ENCODE measurements at places on chromosomes 6 and 20. TPM values are rescaled to one million over a fixed set of nuclear protein-coding genes. Genes with fewer than 3 reads are reported as not detected.

DNA sequence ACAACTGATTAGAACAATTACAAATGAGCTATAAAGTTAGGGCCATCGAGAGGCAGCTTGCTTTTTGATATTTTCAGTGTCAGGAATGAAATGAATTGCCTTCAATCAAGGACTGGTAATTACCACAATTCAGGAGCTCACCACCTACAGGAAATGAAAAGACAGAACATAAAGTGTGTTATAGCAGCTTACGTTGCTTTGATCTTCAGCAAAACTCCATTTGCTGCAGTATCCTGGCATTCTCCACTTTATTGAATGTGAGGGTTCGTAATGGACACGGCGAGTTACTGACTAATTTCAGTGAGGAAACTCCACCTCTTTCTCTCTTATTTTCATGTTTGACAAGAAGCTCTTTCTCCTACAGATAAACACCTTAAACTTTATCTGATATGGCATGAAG lies 440.0 kb upstream of the HSF2 start:
- H3K27ac ChIP-seq, result no peak overlapping the region
- no peaks in the 10 kb centered on the region for H3K4me1 ChIP-seq
- no peak for DNase-seq

DNA sequence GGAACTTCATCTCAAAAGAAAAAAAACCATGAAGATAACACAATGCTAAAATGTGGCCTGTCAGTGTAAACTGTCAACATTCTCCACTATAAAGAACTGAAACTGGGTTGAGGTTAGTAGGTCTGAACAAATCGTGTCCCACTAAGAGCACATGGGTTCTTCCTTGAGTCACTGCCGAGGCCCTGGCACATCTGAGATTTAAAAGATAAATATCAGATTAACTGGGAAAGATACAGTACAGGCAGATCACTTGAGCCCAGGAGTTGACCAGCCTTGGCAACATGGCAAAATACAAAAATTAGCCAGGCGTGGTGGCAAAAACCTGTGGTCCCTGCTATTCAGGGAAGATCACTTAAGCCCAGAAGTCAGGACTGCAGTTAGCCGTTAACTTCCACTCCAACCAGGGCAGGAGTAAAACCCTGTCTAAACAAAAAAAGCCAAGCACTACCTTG lies 5.6 kb downstream of the EEF1A1 start:
- DNase-seq, result no peak
- peak overlapping the region; percentile 86 for H3K4me3 ChIP-seq
- peak overlapping the region; percentile 83 for H3K27ac ChIP-seq
- peaks cover 28% of the 10 kb centered on the region for H3K4me1 ChIP-seq
- H3K36me3 ChIP-seq, result peaks cover 36% of the 10 kb centered on the region

DNA sequence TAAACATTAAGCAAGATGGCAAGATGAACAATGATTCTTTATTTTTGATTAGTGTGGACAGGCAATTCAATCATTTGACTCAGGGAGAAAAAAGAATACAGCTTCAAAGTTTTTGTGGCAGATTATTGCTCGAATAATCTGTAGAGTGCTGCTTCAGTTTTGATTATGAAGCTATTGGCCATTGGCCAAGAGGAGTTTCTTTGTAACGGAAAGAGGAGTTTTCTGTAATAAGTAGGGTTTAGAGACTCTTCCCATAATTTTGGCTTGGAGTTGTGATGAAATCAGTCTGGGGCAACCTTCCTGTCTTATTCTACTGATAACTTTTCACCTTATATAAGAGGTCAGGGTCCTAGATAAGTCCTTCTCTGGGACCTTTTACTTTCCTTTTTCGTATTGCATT lies 256.7 kb upstream of the RAB32 start:
- no peaks in the 10 kb centered on the region for H3K36me3 ChIP-seq
- no peak overlapping the region for H3K4me3 ChIP-seq
- DNase-seq, result no peak
- H3K27ac ChIP-seq, result no peak overlapping the region
- H3K27me3 ChIP-seq, result no peaks in the 10 kb centered on the region

DNA sequence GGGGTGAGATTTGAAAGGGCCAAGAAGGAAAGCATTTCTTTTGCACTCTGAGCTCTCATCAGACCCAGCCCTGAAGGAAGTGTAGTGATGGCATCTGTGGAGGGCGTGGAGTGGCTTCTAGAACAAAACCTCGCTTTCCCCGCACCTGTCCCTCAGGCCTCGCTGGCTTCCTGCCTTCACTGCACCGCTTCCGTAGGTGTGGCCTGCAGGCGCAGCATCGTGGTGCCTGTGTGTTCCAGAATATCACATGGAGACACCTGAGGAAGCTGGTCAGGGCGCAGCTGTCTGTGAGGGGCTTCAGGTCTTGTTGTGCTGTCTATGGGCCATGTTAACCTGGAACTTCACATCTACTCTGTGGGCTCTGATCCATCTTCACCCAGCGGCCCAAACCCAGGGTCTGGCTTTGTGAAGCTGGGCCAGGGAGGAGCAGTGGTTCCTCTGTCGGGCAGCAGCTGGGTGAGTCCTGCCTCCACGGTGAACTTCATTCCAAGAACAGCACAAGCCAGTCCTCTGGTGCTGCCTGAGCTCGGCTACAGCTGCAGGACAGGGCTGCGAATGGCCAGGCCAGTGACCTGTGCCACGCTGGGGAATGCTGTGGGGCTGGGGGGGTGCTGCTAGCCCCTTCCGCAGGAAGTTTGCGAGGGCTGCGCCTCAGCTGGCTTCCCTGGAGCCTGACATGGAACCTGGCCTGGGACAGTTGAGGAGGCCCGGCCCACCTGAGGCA lies 40.9 kb downstream of the DSTN start:
- peaks cover 18% of the 10 kb centered on the region for H3K36me3 ChIP-seq
- H3K4me3 ChIP-seq, result no peak overlapping the region
- peak overlapping the region; percentile 74 for H3K27ac ChIP-seq
- no peak for DNase-seq

The ADAM33 gene
- 0.62 TPM for total RNA-seq

DNA sequence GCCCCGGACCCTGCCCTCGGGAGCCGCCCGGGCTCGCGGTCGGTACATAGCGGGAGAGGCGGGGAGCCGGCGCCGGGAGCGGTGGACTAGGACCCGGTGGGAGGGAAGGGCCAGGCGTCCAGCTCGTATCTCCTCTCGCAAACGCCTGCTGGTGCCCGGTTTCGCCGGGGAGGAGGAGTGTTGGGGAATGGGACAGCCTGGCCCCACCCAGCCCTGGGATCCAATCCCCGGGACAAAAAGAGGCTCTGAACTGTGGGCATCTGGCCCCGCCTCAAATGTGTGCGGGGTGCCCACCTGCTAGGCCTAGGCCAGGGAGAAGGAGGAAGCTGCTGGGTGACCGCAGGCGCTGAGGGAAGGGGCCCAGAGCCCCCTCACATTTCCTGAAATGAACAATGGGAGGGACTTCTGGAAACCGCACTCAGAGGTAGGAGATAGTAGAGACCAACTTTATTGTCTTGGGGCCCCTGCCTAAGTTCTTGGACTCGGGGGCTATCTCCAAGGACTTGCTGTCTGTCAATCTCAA lies at the start of gene KCNK17:
Gene KCNK17, minus strand, starts transcription at position 147 of the 523 bp plus-strand sequence. Its CDS starts 99 bp downstream, at position 48.
- H3K27ac ChIP-seq, result no peak within 1 kb of the TSS
- H3K36me3 ChIP-seq, result no peaks in the 10 kb centered on the region
- H3K4me3 ChIP-seq, result no peak within 1 kb of the TSS
- H3K27me3 ChIP-seq, result no peaks in the 10 kb centered on the region
- DNase-seq, result no peak

The HDGFL1 gene
- not detected for total RNA-seq

DNA sequence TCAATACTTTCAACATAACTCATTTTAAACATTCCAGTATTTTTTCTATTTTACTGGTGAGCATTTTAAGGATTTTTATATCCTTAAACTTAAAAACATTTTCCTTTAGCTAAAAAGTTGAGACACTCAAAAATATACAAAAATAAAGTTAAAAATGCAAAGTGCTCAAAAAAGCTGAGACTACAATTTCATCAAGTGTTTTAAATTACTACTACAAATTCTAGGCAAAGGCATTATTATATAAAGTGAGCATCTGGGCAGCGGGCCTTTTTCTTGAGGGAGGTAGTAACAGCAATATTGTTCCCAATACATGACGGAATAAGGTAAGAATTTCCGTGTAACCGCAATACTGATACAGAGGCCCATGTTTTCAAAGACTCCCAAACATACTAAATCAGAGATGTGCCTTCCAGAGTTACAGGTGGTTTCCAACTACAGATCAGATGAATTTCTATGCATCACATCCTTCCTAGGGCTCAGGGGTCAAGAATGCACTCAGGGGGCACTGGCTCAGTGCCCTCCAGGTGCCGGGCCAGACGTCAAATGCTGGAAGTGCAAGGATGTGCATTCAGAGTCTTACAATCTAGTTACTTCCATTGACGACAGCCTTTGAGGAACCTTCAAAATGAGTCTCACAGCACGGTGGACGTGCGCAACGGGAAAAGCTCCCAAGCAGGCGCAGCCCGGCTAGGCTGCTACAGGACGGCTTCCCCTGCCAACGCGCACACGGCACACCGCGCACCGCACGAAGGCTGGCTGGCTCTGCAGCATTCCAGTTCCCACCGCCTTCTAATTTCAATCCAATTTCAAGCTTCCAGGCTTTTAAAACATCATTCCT lies 1.7 kb downstream of the PHF10 start:
- H3K36me3 ChIP-seq, result peaks cover 4% of the 10 kb centered on the region
- no peak for DNase-seq
- peak overlapping the region; percentile 89 for H3K4me3 ChIP-seq
- peaks cover 36% of the 10 kb centered on the region for H3K4me1 ChIP-seq
- no peaks in the 10 kb centered on the region for H3K27me3 ChIP-seq

- no peak overlapping the region for H3K4me3 ChIP-seq
- no peaks in the 10 kb centered on the region for H3K27me3 ChIP-seq
- no peaks in the 10 kb centered on the region for H3K4me1 ChIP-seq
Measured at GRCh38 chr20:24590178-24590982, 121.0 kb downstream of the SYNDIG1 start.

The FNDC1 gene
- 0.23 TPM for total RNA-seq

The MAS1L gene
- total RNA-seq, result not detected

The KCNG1 gene
- 7.4 TPM for total RNA-seq

The CDSN gene
- total RNA-seq, result not detected

The AGPAT4 gene
- total RNA-seq, result 12.9 TPM

DNA sequence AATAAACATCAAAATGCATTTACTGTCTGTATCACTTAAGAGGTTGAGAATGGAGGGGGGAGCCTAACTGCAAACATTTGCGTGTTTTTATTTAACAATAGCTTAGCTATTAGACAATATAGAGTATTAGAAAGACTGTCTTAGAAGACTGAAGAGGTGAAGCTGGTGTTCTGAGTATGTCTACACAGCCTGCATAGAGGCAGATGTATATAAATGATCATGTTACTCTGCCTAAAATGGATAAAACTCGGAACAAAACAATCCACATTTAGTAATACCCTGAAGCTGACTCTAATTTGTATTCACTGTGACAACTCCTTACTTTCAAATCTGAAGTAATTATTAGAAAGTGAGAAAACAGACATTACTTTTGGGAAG lies 181.9 kb downstream of the GMPR start:
- no peak for DNase-seq
- H3K4me1 ChIP-seq, result peaks cover 21% of the 10 kb centered on the region
- H3K36me3 ChIP-seq, result no peaks in the 10 kb centered on the region
- H3K27ac ChIP-seq, result no peak overlapping the region

- H3K36me3 ChIP-seq, result no peaks in the 10 kb centered on the region
- H3K4me1 ChIP-seq, result no peaks in the 10 kb centered on the region
- no peak overlapping the region for H3K27ac ChIP-seq
- no peak overlapping the region for H3K4me3 ChIP-seq
- no peaks in the 10 kb centered on the region for H3K27me3 ChIP-seq
Measured at GRCh38 chr20:23399568-23400241, 21.6 kb downstream of the NAPB start.

- H3K27me3 ChIP-seq, result peaks cover 14% of the 10 kb centered on the region
- no peak overlapping the region for H3K27ac ChIP-seq
- no peak for DNase-seq
- H3K4me3 ChIP-seq, result no peak overlapping the region
- no peaks in the 10 kb centered on the region for H3K36me3 ChIP-seq
Measured at GRCh38 chr6:106422534-106422933, 62.0 kb downstream of the CRYBG1 start.

GRCh38 chr6:82143041-82143481 lies 104.5 kb downstream of the IBTK start:
- H3K36me3 ChIP-seq, result no peaks in the 10 kb centered on the region
- no peak overlapping the region for H3K27ac ChIP-seq
- H3K4me1 ChIP-seq, result peaks cover 16% of the 10 kb centered on the region
- no peak overlapping the region for H3K4me3 ChIP-seq
- H3K27me3 ChIP-seq, result no peaks in the 10 kb centered on the region

- H3K36me3 ChIP-seq, result peaks cover 5% of the 10 kb centered on the region
- no peaks in the 10 kb centered on the region for H3K27me3 ChIP-seq
- H3K4me3 ChIP-seq, result peak overlapping the region; percentile 88
- no peak for DNase-seq
- peak overlapping the region; percentile 71 for H3K27ac ChIP-seq
- 0 out of 2 replicates have a peak, but pooled peaks cover 4% of the 10 kb centered on the region for H3K4me1 ChIP-seq
Measured at GRCh38 chr20:56629464-56630085, 469 bp downstream of the TFAP2C start.

- no peak overlapping the region for H3K27ac ChIP-seq
- H3K36me3 ChIP-seq, result no peaks in the 10 kb centered on the region
- no peak for DNase-seq
- peaks cover 2% of the 10 kb centered on the region for H3K27me3 ChIP-seq
Measured at GRCh38 chr6:44635486-44635885, 248.0 kb downstream of the CDC5L start.

GRCh38 chr20:32282461-32282860 lies 5.0 kb downstream of the KIF3B start:
- peaks cover 27% of the 10 kb centered on the region for H3K4me1 ChIP-seq
- H3K36me3 ChIP-seq, result peaks cover 4% of the 10 kb centered on the region
- no peak overlapping the region for H3K4me3 ChIP-seq
- no peak for DNase-seq
- no peaks in the 10 kb centered on the region for H3K27me3 ChIP-seq
- H3K27ac ChIP-seq, result no peak overlapping the region

DNA sequence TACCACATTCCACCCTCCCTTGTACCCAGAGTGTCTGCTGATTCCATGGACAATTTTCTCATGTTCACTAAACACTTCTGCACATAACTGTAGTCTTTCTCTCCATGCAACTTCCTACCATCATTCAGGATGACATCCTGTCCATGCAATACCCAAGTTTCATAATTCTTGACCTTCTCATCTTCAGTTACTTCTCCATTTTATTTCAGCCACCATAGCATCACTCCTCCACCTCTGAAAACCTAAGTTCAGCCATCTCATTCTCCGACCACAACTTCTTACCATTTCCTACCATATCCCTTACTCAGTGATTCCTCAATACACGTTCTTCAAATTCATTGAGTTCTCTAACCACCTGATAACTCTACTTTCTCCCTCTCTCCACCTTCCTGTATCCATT lies 216.5 kb upstream of the TENT5A start:
- no peak overlapping the region for H3K27ac ChIP-seq
- no peak for DNase-seq
- H3K4me3 ChIP-seq, result no peak overlapping the region
- H3K4me1 ChIP-seq, result no peaks in the 10 kb centered on the region
- H3K36me3 ChIP-seq, result no peaks in the 10 kb centered on the region
- no peaks in the 10 kb centered on the region for H3K27me3 ChIP-seq

DNA sequence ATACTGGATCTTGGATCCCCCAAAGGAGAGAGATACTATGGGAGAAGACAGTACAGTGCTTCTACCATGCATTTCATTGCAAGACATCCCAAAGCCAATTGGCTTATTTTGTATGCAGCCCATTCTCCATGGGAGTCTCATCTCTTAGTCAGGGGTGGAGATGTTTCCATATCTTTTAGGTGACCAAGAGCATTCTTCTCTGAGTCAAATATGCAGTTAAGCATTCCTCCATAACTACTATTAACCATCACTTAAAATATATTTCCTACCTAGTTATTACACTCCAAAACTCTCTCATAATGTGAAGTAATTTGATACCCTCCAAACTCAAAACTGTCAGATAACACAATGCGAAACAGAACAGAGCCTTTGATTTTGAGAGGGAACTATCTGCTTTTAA lies 542.6 kb downstream of the HDGFL1 start:
- H3K27me3 ChIP-seq, result no peaks in the 10 kb centered on the region
- no peaks in the 10 kb centered on the region for H3K36me3 ChIP-seq
- no peak overlapping the region for H3K4me3 ChIP-seq
- H3K4me1 ChIP-seq, result no peaks in the 10 kb centered on the region
- DNase-seq, result no peak

Data from Panc1 (cell line).